ENCODE measurements at places on chromosomes 11 and 22. TPM values are rescaled to one million over a fixed set of nuclear protein-coding genes. Genes with fewer than 3 reads are reported as not detected.

The FZD4 gene
- total RNA-seq: 1.4 TPM

The KLHL35 gene
- 1.2 TPM for total RNA-seq

The MSANTD2 gene
- total RNA-seq: 4.5 TPM

The ROBO4 gene
- total RNA-seq: not detected

The TEAD1 gene
- 57.3 TPM for total RNA-seq

The ZNRF3 gene
- total RNA-seq: 5.9 TPM

All from A549 treated with DMSO at 1 μM for 4 hours (cell line).